Stimulated activated CD4-positive, alpha-beta T cell treated with anti-CD3 and anti-CD28 coated beads, Interleukin-4, amount 100 ng/mL, for 48 hours (primary cell): ENCODE measurements at places on chromosomes 6 and 20.
A peak's percentile ranks its signal among the peaks of the same experiment; 100 is the strongest.

DNA sequence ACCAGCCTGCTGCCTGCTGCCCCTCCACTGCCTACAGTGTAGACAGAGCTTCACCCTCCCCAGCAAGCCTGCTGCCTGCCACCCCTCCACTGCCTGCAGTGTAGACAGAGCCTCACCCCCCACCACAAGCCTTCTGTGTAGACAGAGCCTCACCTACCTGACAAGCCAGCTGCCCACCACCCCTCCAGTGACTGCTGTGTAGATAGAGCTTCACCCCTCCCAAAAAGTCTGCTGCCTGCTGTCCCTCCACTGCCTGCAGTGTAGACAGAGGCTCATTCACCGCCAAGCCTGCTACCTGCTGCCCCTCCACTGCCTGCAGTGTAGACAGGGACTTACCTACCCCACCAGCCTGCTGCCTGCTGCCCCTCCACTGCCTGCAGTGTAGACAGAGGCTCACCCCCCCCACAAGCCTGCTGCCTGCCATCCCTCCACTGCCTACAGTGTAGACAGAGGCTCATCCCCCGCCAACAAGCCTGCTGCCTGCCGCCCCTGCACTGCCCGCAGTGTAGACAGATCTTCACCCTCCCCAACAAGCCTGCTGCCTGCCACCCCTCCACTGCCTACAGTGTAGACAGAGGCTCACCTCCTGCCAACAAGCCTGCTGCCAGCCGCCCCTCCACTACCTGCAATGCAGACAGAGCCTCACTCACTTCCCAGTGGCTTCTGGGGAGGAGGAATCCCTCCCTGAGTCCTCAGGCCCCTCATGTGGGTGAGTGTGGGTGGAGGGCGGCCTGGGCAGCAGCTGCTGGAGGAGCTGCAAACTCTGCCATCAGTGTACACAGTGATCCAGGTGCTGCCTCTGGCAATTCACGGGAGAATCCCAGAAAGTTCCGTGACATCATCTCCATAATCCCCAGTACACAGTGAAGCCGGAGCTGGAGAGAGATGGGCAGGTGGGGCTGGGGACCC is 140.9 kb downstream of the DLL1 start:
- no peak for DNase-seq

GRCh38 chr20:12098421-12098820 is 180.7 kb downstream of the BTBD3 start:
- DNase-seq: no peak

GRCh38 chr6:68114463-68115047 is 520.5 kb upstream of the ADGRB3 start:
- DNase-seq: no peak

DNA sequence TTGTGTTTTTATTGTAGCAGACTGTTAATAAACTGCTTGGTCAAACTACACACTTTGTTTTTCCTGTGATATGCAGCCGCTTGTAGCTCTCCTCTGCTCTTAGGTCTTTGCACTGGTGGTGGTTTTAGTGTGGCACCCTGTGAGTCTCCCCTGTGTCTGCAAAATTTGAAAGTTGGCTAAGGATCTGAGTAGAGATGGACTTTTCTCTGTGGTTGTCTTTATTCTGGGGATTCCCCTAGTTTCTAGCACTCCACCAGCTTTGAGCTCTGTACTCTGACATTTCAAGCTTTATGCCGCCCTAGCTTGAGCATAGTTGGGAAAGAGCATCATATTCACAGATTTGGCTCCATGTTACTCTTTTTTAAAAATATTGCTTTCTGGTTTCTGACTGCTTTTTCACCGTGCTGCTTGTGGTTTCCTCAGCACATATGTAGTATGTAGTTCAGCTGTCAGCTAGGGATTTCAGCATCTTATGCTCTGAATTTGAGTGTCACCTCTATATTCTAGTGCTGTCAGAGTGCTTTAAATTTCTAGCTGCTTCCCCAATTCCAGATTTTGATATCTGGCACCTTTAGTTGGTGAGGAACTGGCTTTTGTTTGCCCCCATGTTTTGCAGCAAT is 25.4 kb downstream of the CDYL start:
- DNase-seq: no peak

DNA sequence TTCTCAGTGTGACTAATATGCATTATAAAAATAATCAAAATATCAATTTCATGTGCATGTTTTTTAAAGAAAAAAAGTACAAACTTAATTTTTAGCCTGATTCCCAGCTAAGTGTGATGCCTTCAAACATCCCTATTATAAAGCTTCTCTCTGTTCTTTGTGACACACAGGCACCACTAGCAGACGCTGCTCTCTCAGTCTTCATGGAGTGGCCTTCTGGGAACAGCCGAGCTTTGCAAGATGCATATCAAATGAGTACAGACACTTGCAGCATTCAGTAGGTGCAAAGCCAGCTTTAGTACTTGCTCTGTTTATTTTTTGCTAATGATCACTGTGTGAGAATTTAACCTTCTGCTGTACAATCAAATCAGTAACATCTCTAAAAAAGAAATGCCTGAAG is 340.0 kb downstream of the ADGRB3 start:
- no peak for DNase-seq

DNA sequence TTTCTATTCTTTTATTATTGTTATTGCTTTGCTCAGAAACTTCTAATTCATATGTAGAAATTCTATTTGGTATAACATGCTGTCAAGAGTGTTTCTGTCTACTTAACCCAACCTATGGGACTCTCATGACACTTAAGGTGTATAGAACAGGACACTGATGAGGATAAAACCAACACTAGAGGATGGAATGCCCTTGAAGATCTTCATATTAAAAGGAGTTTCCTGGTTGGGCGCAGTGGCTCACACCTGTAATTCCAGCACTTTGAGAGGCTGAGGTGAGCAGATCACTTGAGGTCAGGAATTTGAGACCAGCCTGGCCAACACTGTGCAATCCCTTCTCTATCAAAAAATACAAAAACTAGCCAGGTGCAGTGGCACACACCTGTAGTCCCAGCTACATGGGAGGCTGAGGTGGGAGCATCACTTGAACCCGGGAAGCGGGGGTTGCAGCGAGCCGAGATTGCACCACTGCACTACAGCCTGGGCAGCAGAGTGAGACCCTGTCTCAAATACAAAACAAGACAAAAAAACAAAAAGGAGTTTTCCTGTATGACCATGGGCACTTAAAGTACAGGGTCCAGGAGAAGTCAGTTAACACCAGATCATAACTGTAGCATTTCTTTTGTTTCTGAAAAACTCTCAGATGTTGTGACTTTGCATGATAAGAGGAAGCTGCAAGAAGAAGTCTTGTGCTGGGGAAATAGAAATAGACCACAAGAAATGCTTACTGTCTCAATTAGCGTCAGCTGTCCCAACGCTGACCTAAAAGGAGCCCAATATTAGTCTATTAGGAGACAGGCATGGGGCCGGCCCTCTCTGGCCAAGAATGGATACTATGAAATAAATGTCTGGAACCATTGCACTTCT is 38.9 kb upstream of the CD2AP start:
- DNase-seq: no peak

DNA sequence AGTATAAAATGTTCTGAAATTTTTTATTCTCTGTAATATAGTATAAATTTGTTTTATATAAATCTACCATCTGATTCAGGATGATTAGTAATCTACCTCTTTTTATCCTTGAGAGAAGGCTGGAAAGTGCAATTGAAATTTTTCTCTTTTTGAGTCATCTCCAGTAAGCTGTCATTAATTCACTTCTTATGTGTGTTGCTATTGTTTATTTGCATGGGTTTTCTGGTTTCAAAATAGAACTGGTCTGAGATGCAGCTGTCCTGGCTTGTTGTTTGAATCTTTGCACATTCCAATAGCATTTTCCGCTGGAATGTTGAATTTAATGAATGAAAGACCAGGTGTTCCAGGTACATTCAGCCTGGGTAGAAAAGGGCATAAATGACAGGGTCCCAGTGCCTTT is 24.3 kb upstream of the TAB2 start:
- DNase-seq: no peak

DNA sequence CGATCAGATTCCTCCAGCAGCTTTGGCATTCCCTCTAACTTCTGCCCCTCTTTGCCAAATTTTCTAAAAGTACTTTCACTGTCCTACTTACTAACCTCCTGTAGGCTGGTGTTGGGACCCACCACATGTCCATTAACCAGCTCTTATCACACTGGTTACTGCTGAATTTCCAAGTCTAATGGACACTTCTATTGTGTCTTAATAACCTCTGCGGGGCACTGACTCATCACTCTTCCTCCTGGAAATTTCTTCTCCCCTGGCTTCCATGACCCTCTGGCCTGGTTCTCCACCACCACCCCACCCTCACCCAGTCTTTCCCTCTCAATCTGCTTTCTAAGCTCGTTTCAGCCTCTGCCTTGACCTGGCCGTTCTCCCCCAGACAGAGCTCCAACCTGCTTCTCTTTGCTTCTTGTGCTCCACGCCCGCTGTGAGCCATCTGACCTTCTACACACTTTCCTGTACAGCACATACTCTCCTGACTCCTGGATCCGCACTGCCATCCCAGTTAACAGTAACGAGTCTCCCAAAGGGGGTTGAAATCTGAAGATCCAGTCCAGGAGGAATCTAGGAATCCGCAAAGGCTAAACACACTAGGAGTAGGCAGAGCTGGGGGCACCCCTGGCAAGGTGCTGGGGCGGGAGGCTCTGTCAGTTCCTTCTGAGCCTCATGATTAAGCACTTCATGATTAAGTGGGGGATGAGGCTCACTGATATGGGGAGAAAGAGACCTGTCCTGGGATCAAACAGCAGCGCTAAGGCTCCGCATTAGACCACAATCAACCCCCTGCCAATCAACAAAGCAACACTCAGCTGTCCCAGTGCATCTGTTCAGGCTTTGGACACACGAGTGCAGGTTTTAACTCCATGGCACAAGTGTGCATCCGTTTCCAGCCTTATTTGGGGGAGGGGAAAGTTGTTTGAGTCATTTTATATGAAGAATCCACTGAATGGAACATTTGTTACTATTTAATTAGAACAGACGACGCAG is 146.3 kb downstream of the LY86 start:
- no peak for DNase-seq

DNA sequence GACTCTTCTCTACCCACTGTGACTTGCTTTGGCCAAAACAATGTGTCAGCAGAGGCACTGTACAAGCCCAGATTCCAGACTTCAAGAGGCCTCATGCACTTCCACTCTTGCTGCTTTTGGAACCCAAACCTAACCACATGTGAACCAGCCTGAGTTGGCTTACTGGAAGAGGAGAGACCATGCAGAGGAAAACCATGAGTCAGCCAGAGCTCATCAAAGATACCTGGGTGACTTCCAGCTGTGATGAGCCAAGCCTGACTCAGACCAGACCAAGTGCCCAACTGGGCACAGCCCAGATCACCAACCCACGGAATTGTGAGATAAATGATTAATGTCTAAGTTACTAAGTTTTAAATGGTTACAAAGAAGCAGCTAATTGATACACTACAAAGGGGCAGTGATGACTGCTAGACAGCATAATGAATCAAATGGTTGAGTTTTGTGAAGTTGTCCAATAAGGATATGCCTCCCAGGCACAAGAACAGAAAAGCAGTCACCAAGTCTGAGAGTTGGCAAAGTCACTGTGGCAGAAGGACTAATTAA is 16.2 kb upstream of the BEND6 start:
- DNase-seq: peak; percentile 32

- no peak for DNase-seq
Observed at GRCh38 chr6:34145161-34146020, 496 bp downstream of the GRM4 start.

DNA sequence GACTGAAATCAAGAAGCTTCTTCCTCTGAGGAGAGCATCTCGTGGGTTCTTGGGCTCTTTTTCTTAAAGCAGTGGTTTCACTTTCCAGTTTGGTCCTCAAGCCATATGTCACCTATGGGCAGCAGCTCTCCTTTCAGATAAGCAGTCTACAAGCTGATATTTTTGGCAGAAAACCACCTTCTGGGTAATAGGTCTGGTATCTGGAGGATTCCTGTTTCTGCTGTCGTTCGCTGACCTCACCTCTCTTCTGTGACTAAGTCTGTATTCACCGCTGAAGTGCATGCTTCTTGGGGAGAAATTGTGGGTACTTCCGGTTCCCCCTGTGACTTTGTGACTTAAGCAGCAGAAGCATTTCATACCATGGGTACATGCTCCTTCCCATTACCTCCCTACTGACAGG is 193.6 kb downstream of the EDN1 start:
- no peak for DNase-seq

DNA sequence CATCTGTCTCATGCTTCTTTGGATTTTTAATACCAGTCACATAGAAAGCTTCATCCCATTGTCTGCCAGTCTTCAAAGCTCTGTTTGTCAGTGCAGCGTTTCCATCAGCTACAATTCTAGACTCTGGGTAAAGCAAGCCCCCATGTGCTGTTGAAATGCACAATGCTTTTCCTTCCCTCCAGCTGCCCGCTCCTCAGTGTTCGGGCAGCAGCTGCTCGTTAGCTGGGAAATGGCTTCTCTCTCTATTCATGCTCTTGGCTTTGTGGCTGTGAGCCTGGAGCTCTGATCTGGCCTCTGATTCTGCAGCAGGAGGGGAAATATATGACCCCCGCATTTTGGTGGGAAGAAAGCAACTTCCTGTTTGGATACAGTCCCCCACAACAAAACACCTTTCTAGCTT is 213.0 kb upstream of the CDYL start:
- no peak for DNase-seq

DNA sequence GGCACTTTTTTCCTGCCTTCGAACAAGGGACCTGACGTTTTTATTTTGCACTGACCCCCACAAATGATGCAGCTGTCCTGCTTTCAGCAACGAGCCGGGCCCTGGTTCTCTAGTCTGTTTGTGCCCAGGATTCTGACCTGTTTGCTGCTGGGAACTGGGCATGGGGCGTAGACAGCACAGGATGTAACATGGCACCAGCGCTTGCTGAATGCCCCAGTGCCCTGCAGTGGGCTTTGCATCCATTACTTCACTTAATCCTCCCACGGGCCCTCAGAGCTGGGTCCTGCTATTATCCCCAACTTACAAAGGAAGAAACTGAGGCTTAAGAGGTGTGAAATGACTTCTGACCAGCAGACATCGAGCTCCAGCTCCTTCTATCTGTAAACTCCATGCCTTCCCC is 80.4 kb upstream of the PMEPA1 start:
- DNase-seq: no peak

- DNase-seq: no peak
Observed at GRCh38 chr20:31606804-31607639, 1.9 kb downstream of the ID1 start.

GRCh38 chr6:155399062-155399744 is 56.4 kb downstream of the NOX3 start:
- DNase-seq: no peak

GRCh38 chr6:45754432-45754831 is 261.2 kb downstream of the CLIC5 start:
- DNase-seq: no peak

- DNase-seq: peak; percentile 4
Observed at GRCh38 chr20:12012241-12013222, 94.8 kb downstream of the BTBD3 start.

DNA sequence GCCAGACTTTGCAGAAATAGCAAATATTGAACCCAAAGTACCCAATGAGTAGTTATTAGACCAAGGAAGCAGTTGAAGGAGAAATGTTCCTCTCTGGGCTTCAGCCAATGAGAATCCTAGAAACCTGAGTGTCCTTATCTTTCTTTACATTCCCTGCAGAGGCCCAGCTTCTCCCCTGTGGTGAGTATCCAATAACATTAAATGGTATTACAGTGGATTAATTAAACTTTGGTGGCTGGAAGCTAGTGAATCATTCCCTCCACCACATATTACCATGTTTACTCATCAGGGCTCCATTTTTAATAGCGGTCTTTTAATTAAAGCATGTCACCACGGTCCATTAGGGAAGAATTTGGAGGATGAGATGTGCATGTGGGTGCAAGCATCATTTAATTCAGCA is 74.0 kb downstream of the UNC5CL start:
- no peak for DNase-seq
